ENCODE measurements at places on chromosomes 1 and 21.

DNA sequence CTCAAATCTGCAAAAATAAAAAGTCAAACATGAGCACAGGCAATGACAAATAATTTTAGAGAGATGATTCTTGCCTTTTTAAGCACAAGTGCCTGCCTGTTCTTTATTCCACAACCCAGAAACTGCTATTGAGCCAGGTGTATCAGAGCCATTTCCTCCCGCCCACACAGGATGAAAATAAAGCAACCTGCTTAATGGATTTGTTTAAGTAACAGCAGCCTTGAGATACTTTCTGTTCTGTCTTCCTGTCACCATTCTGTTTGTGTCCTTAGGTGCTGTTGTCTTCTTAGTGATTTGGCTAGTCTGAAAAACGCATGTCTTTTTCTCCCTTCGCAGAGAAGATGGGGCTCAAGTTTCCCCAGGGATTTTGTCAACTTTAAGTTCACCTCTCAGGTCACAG, 11.4 kb downstream of the RPE65 start:
- DNase-seq = no peak

- no peak for DNase-seq
These were observed 27.2 kb upstream of the RCSD1 start for GRCh38 chr1:167602840-167603239.

DNA sequence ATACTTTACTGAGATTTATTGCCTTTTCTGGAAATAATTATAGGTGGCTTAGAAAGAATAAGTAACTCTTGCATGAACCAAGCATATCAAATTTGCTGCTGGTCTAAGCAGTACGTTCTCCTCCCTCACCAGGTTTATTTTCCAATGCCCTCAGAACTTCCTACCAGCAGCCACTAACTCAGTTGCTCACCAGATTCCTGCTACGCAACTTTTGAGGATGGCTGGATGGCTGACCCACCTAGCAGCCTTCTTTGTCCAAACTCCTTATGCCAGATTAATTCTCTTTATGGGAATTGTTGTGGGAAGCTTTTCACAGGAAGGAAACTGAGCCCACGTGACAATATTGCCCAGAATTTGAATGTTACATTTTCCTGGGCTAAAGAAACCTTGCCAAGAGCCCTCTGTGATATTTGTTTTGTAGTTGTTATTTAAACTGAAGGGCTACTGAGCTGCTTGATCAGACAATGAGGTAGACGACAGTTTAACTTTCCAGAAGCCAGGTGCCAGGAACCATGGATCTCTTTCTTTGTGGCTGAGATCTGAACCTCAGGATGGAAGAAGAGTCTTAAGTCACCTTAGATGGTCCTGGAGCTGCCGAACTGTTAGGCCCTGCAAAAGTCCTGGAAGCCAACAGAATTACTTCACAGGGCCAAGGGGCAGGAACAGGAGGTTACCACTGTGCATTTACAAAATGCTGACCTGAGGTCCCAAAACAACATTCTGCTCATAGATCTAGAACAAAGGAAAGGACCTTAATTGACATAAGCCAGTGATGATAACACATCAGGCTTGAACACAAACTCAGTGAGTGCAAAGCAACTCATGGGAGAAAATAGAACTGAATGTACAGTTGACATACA, 85.5 kb upstream of the ATP1A1 start:
- DNase-seq = no peak

DNA sequence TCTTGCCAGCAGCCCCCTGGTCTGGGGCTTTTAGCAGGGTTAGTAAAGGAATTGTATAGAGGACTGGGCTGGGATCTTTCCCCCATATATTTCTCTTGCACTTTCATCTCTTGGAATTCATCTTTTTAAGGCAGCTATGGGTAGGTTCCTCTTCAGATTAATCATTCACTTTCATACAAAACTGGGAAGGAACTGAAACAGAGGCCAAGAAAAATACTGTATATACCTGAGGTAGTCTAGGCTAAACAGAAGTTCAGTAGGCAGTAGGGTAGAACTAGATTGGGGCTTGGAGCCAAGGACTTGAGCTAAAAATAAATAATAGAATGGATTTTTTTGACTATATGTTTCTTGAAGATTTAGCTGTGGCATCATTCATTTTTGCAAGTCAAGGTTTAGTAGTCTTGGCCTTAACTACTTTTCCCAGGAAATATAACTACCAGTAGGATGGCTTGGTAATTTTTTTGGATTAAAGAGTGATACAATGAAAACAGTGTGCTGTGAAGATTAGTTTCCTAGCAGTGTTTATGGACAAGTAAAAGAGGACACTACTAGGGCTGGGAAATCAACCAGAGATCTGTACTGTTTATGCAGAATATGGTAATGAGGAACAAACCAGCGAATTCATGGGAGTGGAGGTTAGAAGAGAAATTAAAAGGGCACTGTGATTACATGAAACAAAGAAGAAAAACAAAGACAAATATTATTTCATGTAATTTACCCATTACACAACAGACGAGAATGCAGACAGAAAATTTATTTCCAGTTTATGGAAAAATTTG, 50.9 kb upstream of the PTGS2 start:
- no peak for DNase-seq

- no peak for DNase-seq
These were observed 98.0 kb downstream of the ETS2 start for GRCh38 chr21:38903690-38904139.

- no peak for DNase-seq
These were observed 30.4 kb upstream of the PDC start for GRCh38 chr1:186491336-186491735.

DNA sequence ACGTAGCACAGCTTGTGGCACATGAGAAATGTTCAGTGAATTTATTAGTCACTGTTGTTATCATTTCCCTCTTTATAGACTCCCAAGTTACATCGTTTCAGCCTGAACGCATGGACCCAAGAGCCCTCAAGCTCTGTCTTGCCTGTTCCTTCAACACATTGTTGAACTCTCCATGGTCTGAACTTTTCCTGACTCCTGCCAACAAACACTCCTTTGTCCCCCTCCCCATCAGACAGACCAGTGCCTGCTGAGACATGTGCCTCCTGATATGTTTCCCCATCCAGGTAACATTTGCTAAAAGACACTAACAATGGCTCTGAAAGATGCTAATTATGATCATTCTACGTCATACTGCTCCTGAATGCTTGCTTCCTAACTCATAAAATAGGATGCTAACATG, 108.7 kb upstream of the NFIA start:
- no peak for DNase-seq

GRCh38 chr21:43306911-43307676, 119.8 kb downstream of the SIK1 start:
- no peak for DNase-seq

- peak; percentile 16 for DNase-seq
These were observed 25.5 kb upstream of the IFNAR1 start for GRCh38 chr21:33299181-33299752.

DNA sequence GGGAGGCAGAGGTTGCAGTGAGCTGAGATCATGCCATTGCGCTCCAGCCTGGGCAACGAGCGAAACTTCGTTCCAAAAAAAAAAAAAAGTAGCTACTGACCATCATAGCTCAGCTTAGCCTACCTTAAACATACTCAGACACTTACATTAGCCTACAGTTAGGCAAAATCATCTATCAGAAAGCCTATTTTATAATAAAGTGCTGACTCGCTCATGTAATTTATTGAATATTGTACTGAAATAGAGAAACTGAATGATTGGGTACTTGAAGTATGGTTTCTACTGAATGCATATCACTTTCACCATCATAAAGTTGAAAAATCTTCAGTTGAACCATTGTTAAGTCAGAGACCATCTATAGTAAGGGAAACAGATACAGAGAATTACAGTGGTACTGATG, 93.9 kb upstream of the BMP8A start:
- no peak for DNase-seq

DNA sequence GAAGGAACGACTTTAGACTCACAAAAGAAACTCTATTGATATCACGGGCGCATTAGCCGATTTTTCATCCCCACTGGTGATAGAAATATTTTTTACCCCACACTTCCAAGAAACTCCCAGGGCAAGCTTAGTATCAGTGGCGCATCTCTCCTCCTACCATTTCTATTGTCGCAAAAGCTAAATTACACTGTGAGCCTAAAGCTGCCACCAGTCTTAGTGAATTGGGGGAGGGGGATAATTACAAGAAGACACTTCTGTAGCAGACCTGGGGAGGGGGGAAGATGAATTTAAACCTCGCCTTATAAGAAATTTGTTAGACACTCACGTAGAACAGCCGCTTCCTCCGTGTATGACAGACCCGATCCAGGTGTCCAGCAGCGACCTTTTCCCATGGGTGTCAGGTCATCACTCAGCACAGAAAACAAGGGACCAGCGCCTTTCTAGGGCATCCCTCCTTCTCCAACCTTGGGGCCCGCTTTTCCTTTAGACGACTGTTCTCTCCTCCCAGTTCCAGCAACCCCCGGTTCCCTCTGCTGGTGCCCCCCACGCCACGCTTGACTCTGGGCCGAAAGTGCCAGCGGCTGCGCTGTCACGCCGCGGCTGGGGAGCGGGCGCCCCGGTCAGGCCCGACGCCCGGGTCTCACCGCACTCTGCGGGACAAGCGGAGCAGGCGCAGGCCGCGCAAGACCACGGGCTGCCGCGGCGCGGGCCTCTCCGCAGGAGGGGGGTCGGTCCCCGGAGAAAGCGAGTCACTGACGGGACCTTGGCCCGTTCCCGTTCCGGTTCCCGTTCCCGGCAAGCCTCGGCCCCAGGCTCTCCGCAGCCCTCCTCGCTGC, 821 bp downstream of the PHC2 start:
- DNase-seq = no peak

- peak; percentile 32 for DNase-seq
These were observed 24.8 kb upstream of the THEM4 start for GRCh38 chr1:151934048-151934493.

- DNase-seq = peak; percentile 6
These were observed 50.3 kb upstream of the L1TD1 start for GRCh38 chr1:62144238-62144831.

DNA sequence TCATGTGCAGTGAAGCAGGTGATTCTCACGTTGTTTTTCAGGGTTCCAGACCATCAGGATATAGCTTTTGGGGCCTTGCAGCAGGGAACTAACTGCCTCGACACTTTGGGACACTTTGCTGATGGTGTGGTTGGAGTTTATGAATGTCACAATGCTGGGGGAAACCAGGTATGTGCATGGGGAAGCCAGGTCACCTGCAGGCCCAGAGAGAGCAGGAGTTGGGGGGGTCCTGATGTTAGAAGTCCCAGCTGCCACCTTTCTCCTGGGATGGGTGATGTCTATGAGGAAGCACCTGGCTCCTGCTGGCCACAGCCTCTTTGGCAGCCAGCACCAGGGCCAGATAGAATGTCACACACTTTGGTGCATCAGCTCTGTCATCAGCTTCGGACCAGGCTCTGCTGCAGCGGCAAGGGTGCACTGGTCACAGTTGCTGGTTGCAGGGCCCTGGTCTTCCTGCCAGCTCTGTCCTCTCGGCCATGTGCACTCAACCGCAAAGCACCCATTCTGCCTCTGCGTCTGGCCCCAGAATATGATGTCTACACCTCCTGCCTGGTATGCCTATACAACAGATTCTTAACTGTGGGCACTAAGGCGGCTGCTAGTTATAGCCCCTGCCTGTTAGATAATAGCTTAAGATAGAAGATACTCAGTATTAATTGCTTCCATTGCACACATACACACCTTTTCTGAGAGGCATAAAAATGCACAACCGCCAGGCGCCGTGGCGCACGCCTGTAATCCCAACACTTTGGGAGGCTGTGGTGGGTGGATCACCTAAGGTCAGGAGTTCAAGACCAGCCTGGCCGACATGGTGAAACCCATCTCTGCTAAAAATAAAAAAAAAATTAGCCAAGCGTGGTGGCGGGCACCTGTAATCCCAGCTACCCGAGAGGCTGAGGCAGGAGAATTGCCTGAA, 160.7 kb downstream of the PGBD5 start:
- DNase-seq = no peak

- DNase-seq = no peak
These were observed 10.3 kb upstream of the ADARB1 start for GRCh38 chr21:45064091-45064490.

DNA sequence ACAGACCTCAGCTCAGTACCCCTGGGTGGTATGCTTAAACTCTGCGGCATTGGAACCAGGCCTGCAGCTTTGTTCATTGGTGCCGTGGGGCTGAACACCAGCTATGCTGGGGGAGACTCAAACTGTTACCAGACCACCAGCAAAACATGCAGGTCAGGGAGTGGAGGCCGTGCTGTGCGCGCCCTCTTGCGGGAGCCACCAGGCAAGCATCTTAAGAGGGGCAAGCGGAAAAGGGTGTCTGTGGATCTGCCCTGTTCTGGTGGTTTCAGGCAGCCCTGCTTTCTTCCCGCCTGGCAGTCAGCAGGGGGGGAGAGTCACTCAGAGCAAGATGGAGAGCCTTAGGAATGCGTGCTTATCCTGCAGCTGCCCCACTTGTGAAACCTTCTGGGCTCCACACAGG, 276.9 kb upstream of the ZRANB2 start:
- DNase-seq = no peak

DNA sequence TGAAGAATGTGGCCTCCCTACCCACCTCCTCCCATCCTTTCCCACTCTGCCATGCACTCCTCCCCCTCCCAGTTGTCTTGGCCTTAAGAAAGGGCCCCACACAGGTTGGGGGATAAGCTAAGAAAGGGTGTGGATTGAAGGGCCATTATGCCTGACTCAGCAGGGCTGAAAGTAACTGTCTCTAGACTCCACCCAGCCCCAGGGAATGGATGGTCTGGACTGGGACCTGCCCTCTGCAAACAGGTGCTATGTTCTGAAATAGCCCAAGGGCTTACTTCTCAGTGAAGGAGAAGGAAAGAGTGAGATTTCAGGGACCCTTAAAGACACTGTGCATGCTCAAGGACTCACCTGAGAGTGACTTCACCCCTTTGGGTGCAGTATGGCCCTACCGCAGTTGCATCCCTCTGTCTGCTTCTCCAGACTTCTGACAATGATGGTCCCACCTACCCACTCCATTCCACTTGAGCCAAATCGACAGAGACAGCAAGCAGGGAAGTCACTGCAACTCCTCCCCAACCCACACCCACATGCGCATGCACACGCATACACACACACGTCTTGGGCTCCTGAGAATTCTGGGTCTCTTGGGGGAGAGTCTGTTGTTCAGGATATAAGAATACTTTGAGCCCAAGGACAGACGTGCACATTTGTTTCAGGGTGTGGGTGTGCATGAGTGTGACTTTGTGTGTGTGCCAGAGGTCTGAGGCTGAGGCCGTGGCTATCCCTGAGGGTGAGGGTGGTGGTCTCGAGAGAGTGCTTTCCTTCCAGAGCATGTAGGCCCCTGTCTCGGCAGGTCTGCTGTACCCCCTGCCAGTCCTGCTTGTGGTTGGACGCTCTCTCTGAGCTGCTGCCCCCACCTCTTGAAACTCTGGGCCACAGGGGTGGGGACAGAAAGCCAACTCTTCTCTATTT, 231.9 kb downstream of the PTPRU start:
- DNase-seq = no peak

- no peak for DNase-seq
These were observed 20.0 kb downstream of the GJA5 start for GRCh38 chr1:147740391-147740790.

DNA sequence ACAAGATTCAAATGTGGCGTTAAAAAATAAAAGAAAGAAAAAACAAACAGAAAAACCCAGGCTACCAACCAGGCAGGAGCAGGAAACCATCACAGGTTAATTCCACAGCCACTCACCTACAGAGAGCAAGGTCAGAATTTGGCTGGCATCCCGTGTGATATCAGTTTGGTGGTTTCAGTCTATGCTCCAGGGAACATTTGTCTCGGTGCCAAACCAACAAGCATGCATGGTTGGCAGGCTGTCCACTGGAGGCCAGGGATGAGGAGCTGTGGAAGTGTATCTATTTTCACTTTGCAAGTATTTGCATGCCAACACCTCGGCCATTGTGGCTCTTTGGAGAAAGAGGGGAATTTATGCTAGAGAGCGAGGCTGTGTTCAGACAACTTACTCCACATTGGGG, 53.1 kb upstream of the PROX1 start:
- no peak for DNase-seq

- no peak for DNase-seq
These were observed 52.4 kb upstream of the PAX7 start for GRCh38 chr1:18578271-18578670.
